ENCODE measurements at places on chromosomes 7 and 10.
A peak's percentile ranks its signal among the peaks of the same experiment; 100 is the strongest.

- DNase-seq = no peak
These were observed 238.1 kb downstream of the BMPER start for GRCh38 chr7:34143402-34143801.

GRCh38 chr7:26500749-26501352, 209.2 kb downstream of the SNX10 start:
- no peak for DNase-seq

- no peak for DNase-seq
These were observed 16.1 kb downstream of the MYOF start for GRCh38 chr10:93465806-93466675.

GRCh38 chr7:70568674-70569334, 563.1 kb upstream of the GALNT17 start:
- DNase-seq = no peak

GRCh38 chr10:78588194-78588811, 480.5 kb upstream of the ZMIZ1 start:
- no peak for DNase-seq

DNA sequence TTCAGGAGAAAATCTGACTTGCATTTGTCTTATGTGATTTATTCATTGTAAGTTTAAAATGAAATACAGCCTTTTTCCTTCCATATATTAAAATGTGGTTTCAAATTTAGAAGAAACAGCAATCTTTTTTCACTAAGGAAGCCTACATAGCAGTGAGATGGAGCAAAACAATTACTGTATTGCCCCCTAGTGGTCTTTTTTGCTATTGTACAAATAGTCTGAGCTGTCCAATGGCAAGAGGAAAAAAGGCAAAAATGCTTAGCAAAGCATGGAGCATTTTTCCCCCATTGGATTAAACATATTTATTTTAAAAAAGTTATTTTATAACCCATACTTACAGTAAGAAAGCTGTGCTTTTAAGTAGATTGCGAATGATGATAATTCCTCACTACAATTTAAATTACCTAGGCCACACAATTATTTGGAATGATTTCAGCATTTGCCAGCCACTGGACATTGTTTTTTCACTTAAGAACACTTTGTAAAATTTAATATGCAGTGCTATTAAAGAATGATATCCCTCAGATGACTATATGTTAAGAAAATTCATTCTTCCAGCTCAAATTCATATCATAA, 119.5 kb downstream of the CPED1 start:
- DNase-seq = no peak

- no peak for DNase-seq
These were observed 45.6 kb downstream of the FEZF1 start for GRCh38 chr7:122258971-122259370.

- DNase-seq = peak; percentile 28
These were observed 268.9 kb downstream of the ADK start for GRCh38 chr10:74419958-74420375.

DNA sequence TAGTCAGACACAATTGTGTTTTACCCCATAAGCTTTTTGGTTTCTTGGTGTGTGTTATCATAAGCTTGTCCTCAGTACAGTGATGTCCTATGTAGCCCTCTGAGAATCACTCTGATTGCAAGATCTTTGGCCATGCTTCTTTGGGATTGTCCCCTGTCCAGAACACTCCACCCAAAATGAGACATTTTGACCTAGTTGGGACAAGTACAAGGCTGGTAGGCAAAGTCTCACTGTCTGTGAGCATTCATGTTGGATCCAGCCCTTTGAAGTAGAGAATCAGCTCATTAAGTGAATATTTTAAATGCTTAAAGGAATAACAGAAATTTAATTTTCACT, 28.9 kb upstream of the PCGF5 start:
- no peak for DNase-seq

DNA sequence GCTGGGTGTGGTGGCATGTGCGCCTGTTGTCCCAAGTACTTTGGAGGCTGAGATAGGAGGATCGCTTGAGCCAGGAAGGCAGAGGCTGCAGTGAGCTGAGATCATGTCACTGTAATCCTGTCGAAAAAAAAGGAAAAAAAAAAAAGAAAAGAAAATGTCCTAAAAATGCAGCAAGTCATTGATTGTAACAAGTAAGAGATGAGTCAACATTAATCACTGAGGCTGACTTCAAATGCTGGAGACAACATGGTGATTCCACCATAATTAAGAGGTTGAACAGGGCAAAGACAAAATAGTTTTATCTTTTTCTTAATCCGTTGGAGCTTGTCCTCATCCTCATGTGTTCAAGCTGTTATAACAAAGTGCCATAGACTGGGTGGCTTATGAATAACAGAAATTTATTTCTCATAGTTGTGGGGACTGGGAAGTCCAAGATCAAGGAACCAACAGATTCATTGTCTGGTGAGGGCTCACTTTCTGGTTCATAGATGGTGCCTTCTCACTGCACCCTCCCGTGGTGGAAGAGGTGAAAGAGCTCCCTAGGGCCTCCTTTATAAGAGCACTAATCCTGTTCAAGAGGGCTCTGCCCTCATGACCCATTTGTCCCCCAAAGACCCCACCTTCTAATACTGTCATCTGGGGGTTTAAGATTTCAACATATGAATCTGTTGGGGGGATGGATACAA, 60.3 kb downstream of the TBXAS1 start:
- no peak for DNase-seq

GRCh38 chr10:91983416-91983815, 59.8 kb downstream of the BTAF1 start:
- no peak for DNase-seq

- no peak for DNase-seq
These were observed 55.4 kb downstream of the GRID1 start for GRCh38 chr10:86311190-86311589.

DNA sequence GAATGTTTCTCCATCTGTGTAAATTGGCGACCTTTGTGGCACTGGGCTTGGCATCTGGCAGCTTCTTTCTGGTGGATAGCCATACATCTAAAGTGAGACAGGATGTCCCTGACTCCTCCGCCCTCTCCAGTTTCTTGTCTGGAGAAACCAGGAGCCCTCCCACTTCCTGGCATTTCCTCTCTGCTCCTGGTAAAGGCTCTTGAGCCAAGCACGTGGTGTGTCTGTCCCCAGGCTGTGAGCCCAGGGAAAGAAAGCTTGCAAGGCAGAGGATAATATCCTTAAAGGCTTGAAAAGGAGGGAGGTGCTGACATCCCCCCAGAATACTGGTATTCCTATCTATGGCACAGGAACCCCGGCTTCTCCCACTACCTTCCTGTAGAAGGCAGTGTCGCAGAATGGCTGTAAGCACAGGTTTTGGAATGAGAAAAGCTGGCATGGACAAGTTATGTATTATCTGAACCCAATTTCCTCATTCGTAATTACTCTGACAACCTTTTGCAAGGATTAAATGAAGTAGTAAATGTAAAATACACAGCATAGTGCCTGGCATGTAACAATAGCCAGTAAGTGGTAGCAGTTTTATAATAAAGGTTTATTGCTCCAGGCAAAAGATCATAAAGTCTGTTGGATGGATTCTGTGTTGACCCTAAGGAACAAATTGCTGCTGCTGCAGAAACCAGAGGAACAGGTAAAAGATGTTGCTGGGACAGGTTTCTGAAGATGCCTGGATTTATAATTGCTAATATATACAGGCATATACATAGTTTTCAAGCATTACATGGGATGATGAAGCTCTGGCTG, 11.8 kb upstream of the ACSL5 start:
- no peak for DNase-seq

- peak; percentile 38 for DNase-seq
These were observed at the start of gene TMEM176A for GRCh38 chr7:150800581-150801241. TSS of gene TMEM176A (plus strand) at chr7:150800769. CDS start at chr7:150801551, 782 bp downstream.

GRCh38 chr10:48377751-48378530, 71.5 kb downstream of the MAPK8 start:
- DNase-seq = no peak

GRCh38 chr10:97334370-97335175, at the start of gene FRAT2:
TSS of gene FRAT2 (minus strand) at chr10:97334729. CDS start at chr10:97334572, 157 bp downstream.
- peak; percentile 84 for DNase-seq

GRCh38 chr7:30268586-30268985, 15.8 kb upstream of the ZNRF2 start:
- no peak for DNase-seq

GRCh38 chr10:28906011-28906411, 228.7 kb downstream of the BAMBI start:
- no peak for DNase-seq

- no peak for DNase-seq
These were observed 101.2 kb downstream of the GRID1 start for GRCh38 chr10:86265236-86265894.

DNA sequence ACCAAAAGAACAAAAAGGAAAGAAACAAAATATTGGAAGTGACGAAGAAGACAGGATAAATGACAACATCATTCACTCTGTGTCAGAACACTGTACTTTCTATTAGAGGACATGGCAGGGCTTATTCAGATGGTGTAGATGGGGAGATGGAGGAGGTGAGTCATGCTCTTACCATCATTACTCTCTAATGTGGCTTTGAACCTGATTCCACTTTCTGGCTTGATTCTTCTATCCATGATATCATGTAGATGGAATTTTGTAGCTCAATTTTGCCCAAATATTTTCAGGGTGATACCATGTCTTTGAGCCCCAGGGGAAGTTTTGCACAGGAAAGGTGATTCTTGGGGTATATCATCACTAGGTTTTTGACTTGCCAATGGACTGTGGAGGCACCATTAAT, 91.7 kb downstream of the CFAP58 start:
- DNase-seq = no peak

- no peak for DNase-seq
These were observed 567.7 kb upstream of the ZWINT start for GRCh38 chr10:56928714-56929113.

DNA sequence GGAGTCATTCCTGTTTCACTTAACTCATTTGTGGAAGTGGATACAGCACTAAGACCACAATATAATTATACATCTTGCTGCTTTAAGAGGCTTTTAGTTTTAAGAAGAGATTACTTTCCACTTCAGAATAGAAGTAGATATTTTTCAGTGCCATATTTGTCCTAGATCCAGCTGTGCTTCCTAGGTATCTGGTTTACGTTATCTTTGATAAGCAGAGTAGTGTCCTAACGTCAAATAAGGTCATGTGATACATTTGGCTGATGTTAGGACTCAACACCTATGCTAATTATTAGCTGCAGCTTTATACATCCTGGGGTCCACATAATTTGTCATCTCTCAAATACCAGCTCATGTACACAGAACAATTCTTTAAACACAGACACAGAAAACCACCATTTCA, 196.2 kb upstream of the SMIM30 start:
- DNase-seq = no peak

GRCh38 chr10:14731875-14732512, 42.7 kb downstream of the FAM107B start:
- DNase-seq = no peak

DNA sequence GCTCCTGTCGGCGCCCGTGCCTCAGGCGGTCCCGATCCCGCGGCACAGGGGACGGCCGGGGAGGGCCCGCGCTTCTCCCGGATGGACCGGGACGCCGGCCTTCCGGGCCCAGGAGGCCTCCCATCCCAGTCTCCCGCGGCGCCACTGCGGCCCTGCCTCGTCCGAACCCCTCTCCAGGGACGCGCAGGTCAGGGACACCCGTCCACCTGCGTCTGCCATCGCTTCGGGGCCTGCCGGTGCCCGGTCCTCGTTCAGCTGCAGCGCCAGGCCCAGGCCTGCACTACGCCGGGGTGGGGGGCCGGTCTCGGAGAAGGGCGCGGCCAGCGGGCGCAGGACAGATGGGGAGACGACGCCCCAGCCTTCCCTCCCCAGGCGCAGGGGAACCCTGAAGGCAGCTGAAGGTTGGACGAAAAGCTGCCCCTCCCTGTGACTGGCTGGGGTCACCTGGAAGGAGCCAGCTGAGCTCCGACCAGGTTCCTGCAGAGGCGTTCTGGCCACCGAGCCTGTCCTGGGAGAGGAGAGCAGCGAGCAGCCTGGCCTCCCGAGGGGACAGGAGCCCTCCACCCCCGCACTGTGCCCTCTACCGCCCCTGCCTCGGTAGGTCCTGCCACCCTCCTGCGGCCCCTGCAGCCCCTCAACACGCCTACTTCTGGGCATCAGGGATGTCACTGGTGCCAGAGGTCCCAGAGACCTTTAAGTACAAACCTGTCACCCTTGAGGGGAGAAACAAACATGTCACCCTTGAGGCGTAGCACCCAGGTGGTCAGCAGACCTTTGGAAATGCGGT, 84.3 kb downstream of the LANCL2 start:
- DNase-seq = no peak

GRCh38 chr7:36448781-36449379, 59.2 kb downstream of the ANLN start:
- DNase-seq = no peak

DNA sequence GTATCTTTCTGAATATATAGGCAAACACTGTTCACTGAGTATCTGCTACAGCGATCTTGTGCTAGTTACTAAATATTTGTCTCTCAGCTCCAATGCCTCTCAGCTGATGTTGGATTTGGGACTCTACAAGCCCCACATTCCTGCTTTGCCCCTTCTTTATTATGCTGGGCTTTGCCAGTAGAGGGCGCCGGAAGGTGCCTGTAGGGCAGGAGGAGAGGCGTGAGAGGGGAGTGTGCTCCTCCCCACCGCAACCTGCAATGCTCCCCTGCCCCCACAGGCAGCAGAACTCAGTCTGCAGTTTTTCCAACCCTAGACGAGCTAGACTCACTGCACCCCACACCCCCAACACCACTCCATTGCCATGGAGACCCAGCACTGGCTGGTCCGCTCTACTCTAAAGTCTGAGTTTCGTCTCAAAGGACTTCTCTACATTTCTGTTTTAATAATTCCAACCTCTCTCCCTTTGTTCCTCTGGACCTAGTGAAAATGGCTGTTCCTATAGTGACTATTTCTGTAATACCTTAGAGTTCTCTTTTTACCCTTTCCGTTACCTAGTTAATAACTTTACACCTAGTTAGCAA, 337.6 kb downstream of the CCSER2 start:
- DNase-seq = no peak

DNA sequence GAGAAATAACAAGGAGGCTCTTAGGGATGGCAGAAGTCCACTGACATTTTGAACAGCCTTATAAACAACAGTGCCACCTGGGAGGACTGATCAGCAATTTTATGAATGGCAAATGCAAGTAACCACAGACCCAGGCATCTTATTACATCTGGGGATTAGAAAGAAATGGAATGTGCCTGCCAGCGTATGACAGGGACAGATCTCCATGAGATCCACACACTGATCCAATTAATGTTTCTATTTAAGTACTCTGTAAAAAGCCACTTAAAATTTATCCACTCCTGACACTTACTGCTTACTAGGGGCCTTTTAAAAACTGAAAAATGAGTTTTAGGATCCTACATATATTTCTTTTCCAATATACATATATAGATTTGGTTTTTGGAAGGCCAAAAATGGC, 28.6 kb downstream of the PARD3 start:
- DNase-seq = no peak

DNA sequence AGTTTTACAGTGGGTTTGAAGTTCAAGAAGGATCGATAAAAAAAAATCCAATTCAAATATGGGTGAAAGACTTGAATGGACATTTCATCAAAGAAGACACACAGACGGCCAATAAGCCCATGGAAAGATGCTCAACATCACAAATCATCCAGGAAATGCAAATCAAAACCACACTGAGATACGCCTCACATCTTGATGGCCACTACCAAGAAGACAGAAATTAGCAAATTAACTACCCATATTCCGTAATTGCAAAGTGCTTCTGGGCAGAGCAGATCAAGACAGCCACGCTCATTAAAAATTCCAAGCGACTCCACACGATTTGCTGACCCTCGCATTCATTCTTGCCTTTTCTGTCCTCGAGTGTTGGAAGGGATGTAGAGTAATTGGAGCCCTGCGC, 34.1 kb upstream of the PPP2R2D start:
- DNase-seq = no peak

- DNase-seq = no peak
These were observed 20.5 kb upstream of the JAZF1 start for GRCh38 chr7:28201131-28201530.

All from CD4-positive, alpha-beta T cell (primary cell).